ENCODE measurements at places on chromosomes 1 and 21.

DNA sequence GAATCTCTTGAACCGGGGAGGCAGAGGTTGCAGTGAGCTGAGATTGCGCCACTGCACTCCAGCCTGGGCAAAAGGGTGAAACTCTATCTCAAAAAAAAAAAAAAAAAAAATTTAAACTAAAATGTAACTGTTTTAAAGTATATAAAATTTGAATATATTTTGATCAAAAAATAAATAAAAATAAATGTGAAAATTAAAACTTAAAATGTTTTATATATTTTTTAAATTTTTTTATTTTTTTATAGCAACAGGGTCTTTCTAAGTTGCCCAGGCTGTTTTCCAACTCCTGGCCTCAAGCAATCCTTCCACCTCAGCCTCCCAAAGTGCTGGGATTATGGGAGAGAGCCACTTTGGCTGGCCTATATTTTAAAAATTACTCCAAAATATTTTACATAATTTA, 15.2 kb upstream of the FAM76A start:
- H3K27me3 ChIP-seq = peaks cover 20% of the 10 kb centered on the region
- DNase-seq = no peak
- no peaks in the 10 kb centered on the region for H3K36me3 ChIP-seq
- no peaks in the 10 kb centered on the region for H3K4me1 ChIP-seq
- H3K27ac ChIP-seq = no peak overlapping the region

GRCh38 chr1:32533792-32534327, 5.4 kb upstream of the ZBTB8A start:
- no peaks in the 10 kb centered on the region for H3K36me3 ChIP-seq
- no peak overlapping the region for H3K4me3 ChIP-seq
- DNase-seq = no peak
- peaks cover 2% of the 10 kb centered on the region for H3K4me1 ChIP-seq
- H3K27ac ChIP-seq = no peak overlapping the region
- H3K27me3 ChIP-seq = peaks cover 20% of the 10 kb centered on the region

DNA sequence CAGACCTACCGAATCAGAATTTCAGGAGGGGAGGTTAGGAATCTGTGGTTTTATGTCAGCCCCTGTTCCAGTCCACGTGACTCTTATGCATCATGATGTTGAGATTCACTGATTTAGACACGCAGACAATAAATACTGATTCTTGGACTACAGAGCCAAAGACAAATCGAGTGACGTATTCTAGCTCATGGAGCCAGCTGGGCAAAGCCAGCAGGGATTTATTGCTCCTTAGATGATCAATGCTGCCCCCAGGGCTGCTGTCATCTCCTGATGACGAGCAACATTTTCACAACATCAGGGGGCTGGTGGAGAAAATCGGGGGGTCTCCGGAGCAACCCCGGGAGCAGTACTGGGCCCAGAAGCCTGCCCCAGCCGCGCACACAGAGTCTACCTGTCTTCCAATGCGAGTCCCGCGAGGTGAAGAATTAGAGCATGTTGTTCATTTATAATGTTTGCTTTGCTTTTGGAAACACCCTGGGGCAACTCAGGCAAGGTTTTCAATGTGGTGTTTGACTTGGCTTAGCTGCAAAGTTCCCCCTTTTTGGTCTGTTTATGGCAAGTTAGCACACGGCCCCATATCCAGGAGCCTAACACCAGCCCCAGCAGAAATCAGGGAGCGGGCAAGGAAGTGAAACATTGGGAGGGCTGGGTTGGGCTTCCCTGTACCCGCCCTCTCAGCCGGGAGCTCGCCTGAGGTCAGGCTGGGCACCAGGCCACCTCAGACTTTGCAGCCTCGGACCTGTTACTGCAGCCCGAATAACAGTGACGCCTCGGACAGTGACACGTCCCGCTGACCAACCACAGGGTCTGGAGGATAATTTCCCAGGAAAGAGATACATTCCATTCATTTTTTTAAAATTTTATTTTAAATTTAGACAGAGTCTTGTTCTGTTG, 19.9 kb upstream of the CLDN14 start:
- no peak overlapping the region for H3K4me3 ChIP-seq
- H3K27ac ChIP-seq = no peak overlapping the region
- peaks cover 9% of the 10 kb centered on the region for H3K27me3 ChIP-seq
- no peaks in the 10 kb centered on the region for H3K36me3 ChIP-seq
- no peak for DNase-seq
- no peaks in the 10 kb centered on the region for H3K4me1 ChIP-seq

GRCh38 chr1:111354584-111354983, 63.9 kb downstream of the CHIA start:
- no peaks in the 10 kb centered on the region for H3K27me3 ChIP-seq
- peaks cover 3% of the 10 kb centered on the region for H3K36me3 ChIP-seq
- H3K27ac ChIP-seq = peak overlapping the region; percentile 61
- DNase-seq = no peak

GRCh38 chr1:23664837-23665795, 26.5 kb upstream of the RPL11 start:
- H3K27ac ChIP-seq = no peak overlapping the region
- H3K27me3 ChIP-seq = peaks cover 9% of the 10 kb centered on the region
- no peaks in the 10 kb centered on the region for H3K36me3 ChIP-seq

GRCh38 chr1:162191396-162192305, 122.2 kb downstream of the NOS1AP start:
- no peak overlapping the region for H3K4me3 ChIP-seq
- peaks cover 17% of the 10 kb centered on the region for H3K27me3 ChIP-seq
- no peaks in the 10 kb centered on the region for H3K4me1 ChIP-seq

GRCh38 chr1:150106341-150106740, 38.8 kb downstream of the VPS45 start:
- H3K4me1 ChIP-seq = peaks cover 61% of the 10 kb centered on the region
- H3K27ac ChIP-seq = peak overlapping the region; percentile 89
- H3K4me3 ChIP-seq = peak overlapping the region; percentile 16
- H3K27me3 ChIP-seq = no peaks in the 10 kb centered on the region

DNA sequence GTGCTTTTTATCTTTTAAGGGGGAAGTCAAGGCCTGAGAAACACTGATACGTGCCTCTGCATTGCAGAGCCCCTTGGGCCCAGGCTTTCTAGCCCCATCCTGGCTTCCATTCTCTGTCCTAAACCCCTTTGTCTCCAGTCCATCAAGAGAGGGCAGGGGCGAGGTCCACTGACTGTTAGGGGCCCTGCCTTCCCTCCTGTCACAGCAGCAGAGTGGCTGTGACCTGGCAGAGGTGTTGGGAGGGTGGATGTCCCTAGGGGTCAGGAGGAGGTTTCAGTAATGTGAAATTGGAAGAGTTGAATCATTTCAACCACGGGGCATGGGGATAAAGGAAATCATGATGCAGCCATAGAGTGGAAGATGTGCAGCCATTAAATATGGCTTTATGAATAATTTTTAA, 24.0 kb downstream of the SOX13 start:
- peaks cover 19% of the 10 kb centered on the region for H3K4me1 ChIP-seq
- H3K36me3 ChIP-seq = no peaks in the 10 kb centered on the region
- no peak for DNase-seq
- H3K27me3 ChIP-seq = no peaks in the 10 kb centered on the region
- H3K27ac ChIP-seq = no peak overlapping the region

GRCh38 chr1:91741301-91741700, 144.7 kb downstream of the TGFBR3 start:
- H3K27ac ChIP-seq = peak overlapping the region; percentile 78
- no peaks in the 10 kb centered on the region for H3K27me3 ChIP-seq
- H3K36me3 ChIP-seq = peaks cover 27% of the 10 kb centered on the region
- DNase-seq = no peak

GRCh38 chr1:43348809-43349593, 9.8 kb upstream of the CDC20 start:
- peak; percentile 58 for DNase-seq
- peak overlapping the region; percentile 56 for H3K27ac ChIP-seq
- H3K36me3 ChIP-seq = no peaks in the 10 kb centered on the region

- no peak for DNase-seq
- peaks cover 53% of the 10 kb centered on the region for H3K27me3 ChIP-seq
- peaks cover 15% of the 10 kb centered on the region for H3K4me1 ChIP-seq
Measured at GRCh38 chr1:232722626-232723025, 82.6 kb upstream of the MAP10 start.

DNA sequence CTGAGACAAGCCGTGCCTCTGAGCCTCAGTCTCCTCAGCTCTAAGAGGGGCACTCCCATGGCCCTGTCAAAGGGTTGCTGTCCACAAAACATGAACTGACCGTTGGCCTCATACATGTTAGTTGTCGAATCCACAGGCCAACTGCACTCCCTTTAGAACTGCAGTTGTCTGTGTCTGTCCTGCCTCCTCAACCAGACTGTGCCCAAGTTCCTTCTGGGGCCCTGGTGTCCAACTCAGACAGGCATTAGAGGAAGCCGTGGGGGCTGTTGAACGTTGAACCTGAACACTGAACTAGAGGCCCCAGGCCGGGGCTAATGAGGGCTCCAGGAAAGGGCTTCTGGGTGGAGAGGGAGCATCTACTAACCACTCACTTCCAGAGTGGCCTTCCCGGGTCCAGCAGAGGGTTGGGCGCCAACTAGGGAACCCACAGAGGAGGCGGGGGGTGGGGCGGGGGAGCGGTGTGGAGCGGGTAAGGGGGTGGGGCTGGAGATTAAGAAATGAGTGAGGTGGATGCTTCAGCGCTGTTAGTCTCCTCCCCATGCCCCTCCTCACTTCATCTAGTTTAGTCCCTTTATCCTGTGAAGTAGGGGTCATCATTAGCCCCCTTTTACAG, at the start of gene RAB42:
TSS of gene RAB42 (plus strand) at position 558 of the 613 bp plus-strand sequence. CDS start 247 bp downstream, outside the sequence.
- no peak within 1 kb of the TSS for H3K27ac ChIP-seq
- H3K4me3 ChIP-seq = peak within 1 kb of the TSS; percentile 75
- H3K36me3 ChIP-seq = no peaks in the 10 kb centered on the region
- H3K27me3 ChIP-seq = peaks cover 16% of the 10 kb centered on the region
- peaks cover 8% of the 10 kb centered on the region for H3K4me1 ChIP-seq
- no peak for DNase-seq

DNA sequence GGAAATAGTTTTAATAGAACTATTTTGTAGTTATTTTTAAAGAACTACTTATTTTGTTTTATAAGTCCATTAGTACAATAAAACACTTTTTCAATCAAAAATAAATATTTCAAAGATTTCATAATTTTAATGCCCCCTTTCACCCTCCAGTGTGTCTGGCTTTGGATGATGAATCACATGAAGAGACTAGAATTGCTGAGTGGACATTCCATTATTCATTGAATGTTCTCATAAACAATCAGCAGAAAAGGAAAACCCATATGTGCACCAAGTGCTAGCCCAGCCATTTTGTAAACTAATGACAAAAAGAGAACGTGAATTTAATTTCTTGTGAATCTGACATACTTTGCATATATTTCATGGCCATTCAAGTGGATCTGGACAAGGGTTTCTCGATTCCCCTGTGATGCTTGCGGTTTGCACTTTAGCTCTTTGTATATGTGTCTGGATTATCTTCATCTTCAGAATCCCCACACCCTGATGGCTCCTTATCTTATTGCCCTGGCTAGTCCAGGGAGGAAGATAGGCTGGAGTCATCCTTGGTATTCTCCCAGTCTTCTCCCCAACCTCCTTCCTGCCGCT, 20.7 kb upstream of the CHIA start:
- H3K27ac ChIP-seq = no peak overlapping the region
- H3K4me3 ChIP-seq = no peak overlapping the region
- peaks cover 39% of the 10 kb centered on the region for H3K27me3 ChIP-seq

GRCh38 chr1:86913399-86913895, 479 bp downstream of the SELENOF start:
- no peak for DNase-seq
- H3K36me3 ChIP-seq = peaks cover 20% of the 10 kb centered on the region
- H3K4me3 ChIP-seq = no peak overlapping the region
- H3K27ac ChIP-seq = no peak overlapping the region

- peaks cover 20% of the 10 kb centered on the region for H3K4me1 ChIP-seq
- no peak overlapping the region for H3K4me3 ChIP-seq
- no peaks in the 10 kb centered on the region for H3K27me3 ChIP-seq
- no peak overlapping the region for H3K27ac ChIP-seq
- H3K36me3 ChIP-seq = peaks cover 9% of the 10 kb centered on the region
- no peak for DNase-seq
Measured at GRCh38 chr1:41174170-41174569, 67.9 kb downstream of the SCMH1 start.

DNA sequence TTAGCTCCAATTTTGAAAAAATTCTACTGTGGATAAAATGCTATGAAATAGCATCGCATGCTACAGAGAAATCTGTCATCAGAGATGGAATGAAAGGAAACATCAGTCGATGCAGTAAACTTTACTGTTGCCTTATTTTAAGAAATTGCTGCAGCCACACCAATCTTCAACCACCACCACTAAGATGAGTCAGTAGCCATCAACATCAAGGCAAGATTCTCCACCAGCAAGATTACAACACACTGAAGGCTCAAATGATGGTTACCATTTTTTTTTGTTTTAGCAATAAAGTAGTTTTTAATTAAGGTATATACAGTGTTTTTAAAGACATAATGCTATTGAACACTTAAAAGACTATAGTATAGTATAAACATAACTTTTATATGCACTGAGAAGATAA, 95.6 kb upstream of the JUN start:
- DNase-seq = no peak
- H3K4me3 ChIP-seq = no peak overlapping the region
- H3K27me3 ChIP-seq = no peaks in the 10 kb centered on the region
- no peak overlapping the region for H3K27ac ChIP-seq
- H3K36me3 ChIP-seq = no peaks in the 10 kb centered on the region

- no peak overlapping the region for H3K4me3 ChIP-seq
- peaks cover 41% of the 10 kb centered on the region for H3K4me1 ChIP-seq
- no peak for DNase-seq
- H3K27me3 ChIP-seq = no peaks in the 10 kb centered on the region
Measured at GRCh38 chr1:161223805-161224694, 622 bp upstream of the APOA2 start.

- peak; percentile 37 for DNase-seq
- peaks cover 21% of the 10 kb centered on the region for H3K36me3 ChIP-seq
- peak overlapping the region; percentile 41 for H3K4me3 ChIP-seq
Measured at GRCh38 chr1:151196292-151196800, 2.0 kb upstream of the PIP5K1A start.

DNA sequence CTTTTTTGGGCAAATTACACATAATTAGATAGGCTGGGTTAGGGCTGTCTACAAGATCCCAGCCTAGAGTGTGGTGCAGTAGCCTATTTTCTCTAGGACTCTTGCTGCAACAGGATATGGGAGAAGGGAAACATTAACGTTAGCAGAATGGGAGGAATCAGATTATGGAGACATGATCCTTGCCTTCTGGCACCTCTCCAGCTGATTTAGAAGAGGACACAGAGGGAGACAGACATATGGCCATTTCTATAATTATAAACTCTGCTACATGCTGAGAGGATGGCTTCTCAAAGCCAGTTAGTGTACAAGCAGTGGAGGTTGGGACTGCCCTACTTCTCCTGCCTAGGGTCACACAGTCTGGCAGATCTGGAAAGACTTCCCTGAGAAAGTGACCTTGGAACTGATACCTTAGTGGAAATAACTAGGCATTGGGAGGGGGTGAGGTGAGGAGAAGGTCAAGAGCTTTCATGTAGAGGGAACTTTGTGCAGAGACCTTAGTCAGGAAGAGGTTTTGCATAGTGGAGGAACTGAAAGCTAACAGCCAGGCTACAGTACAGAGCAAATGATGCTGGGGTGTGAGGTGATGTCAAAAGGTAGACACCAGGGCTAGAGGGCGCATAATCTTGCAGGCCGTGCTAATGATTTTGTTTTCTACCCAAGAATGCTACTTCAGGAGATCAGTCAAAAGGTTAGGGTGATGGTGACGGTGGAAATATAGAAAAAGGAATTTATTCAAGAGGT, 1.2 kb upstream of the CD1D start:
- peaks cover 11% of the 10 kb centered on the region for H3K4me1 ChIP-seq
- no peak overlapping the region for H3K27ac ChIP-seq
- H3K36me3 ChIP-seq = peaks cover 2% of the 10 kb centered on the region
- peaks cover 99% of the 10 kb centered on the region for H3K27me3 ChIP-seq
